Activated CD4-positive, alpha-beta T cell treated with anti-CD3 and anti-CD28 coated beads for 1 hour (primary cell): ENCODE measurements at places on chromosomes 4 and X.

GRCh38 chr4:106245176-106245575 is 70.8 kb downstream of the TBCK start:
- DNase-seq = no peak

DNA sequence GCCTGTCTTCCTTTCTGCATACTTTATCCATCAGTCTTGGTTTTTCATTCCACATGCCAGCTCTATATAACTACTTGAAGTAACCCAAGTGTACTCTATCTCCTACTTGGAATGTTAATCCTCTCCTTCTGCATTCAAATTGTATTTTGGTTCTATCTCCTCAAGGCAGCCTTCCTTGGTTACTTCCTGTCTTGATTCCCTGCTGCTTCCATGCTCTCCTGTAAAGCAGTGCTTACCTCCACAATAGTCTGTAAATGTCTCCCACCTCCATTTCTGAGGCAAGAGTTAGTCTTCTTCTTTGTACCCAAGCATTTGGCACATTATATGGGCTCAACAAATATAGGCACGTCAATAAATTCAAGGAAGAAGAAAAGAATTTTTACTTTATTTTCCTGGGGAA is 298.4 kb downstream of the ARHGAP24 start:
- no peak for DNase-seq

DNA sequence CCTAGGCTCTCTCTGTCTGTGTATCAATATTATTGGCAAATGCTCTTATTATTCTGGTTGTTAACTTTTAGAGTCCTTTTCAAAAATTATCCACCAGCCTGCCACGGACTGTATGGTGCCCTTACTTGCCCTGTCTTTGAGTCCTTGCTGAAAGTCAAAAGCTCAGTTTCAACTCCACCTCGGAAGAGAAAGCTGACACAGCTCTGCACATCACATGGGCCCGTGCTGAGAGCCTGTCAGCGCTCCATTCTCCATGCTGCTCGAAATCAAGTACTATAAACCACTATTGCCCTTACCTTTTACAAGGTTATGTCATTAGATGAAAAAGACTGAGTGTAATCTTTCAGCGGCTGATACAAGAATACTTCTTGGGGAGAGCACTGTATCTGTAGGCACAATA is 141.0 kb downstream of the CORIN start:
- no peak for DNase-seq

DNA sequence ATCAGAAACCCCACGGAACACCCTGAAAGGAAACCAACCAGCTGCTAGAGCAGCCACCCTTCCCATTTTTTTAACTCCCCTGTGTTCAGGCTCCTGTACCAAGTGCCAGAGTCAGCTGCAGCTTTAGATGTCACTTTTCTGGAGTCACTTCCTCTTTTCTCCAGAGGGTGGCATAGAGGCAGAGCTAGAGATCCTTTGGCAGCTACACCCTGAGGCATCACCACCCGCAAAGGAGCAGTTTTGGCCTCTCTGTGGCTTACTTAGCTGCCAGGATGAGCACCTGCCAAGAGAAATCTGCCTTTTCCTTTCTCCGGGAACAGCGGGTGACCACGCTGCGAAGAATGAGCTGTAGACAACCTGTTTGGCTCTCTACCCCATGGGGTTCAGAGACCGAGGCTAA is 58.0 kb upstream of the CHRDL1 start:
- no peak for DNase-seq

DNA sequence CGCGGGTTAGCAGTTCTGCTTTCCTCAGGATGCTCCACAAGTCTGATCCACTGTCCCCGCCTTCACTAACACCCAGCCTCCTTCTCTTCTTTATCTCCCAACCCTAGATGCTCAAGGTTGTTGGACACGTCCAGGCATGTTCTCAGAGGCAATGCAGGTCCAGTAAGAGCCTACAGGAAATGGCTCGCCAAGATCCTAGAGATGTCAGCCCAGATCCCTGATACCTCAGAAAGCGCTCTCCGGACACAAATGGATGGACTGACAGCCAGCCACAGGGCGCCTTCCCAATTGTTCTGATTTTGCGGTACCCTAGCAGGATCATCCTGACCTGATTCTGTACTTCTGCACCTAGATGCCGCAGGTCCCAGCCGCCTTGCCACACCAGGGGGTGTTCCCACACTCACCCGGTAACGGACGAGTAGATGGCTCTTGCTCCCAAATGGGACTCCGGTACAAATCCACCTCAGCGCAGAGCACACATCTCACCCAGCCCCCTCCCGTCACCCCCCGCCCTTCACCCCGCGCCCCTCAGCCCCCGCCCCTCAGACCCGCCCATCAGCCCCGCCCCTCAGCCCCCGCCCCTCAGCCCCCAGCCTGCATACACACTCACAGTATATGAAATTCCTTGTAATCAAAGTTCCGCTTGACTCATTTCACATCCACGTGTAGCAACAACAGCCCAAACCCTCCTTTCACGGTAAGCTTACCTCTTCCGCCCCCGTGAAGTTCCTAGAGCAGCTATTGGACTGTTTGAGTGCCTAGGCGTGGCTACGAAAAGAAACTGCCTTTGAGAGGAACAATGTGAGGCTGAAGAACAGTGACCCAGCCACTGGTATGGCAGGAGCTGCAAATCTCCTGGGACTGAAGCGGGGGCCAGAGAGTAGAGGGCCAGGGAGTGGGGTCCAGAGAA is at the start of gene EDA2R:
Gene EDA2R, minus strand, starts transcription at position 488 of the 910 bp plus-strand sequence. CDS start 23,058 bp downstream, outside the sequence.
- DNase-seq = no peak
